ENCODE measurements at places on chromosomes 5 and 9.

GRCh38 chr9:81886665-81887064 lies 41.6 kb upstream of the SPATA31D4 start:
- DNase-seq: no peak

DNA sequence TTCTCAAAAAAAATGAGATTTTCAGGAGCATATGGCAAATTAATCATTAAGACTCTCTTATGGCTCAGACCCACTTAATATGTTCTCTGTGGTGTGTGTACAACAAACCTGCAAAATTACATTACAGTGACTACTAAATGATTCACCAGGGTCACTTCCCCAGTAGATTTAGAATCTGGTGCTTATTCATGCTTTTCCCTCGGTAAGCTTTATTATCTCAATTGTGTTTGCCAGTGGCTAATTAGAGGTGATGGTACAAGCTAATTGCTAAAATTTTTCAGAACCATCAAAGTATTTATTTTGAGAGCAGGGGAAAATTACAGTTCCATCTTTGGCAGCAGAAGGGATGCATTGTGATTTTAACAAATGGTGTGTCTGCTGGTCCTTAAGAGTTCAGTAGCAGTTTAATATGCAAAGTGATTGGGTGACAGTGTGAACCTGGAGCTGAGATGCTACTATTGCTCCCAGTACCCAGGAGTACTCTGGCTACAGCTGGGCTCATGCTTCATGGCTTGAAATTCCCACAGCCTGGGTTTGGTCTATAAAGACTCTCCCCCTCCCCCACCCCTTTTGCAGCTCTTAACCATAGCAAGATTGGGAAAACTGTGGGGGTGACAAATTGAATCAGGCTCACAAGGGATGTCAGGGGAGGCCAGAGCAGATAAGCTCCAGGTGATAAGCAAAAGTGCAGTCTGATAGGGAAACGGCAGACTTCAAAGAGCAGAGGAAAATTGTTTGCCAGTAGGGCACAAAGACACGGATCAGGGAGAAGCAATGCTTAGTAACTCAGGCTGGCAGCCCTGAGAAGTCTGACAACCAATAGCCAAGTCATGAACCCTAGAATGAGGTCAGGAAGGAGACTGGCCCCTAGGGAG lies 92.8 kb upstream of the RAD23B start:
- DNase-seq: no peak

DNA sequence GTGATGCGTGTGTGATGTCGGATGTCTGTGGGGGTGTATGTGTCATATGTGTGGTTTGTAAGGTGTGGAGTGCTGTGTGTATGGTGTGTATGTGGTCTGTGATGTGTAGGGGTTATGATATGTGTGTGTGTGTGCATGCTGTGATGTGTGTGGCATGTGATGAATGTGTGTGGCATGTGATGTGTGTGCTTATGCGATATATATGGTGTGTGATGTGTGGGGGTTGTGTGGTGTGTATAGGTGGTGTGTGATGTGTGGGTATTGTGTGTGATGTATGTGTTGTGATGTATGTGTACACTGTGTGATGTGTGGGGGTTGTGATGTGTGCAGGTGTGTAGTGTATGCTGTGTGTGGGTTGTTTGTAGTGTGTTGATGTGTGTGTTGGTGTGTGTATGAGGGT lies 9.2 kb upstream of the CRB2 start:
- no peak for DNase-seq

DNA sequence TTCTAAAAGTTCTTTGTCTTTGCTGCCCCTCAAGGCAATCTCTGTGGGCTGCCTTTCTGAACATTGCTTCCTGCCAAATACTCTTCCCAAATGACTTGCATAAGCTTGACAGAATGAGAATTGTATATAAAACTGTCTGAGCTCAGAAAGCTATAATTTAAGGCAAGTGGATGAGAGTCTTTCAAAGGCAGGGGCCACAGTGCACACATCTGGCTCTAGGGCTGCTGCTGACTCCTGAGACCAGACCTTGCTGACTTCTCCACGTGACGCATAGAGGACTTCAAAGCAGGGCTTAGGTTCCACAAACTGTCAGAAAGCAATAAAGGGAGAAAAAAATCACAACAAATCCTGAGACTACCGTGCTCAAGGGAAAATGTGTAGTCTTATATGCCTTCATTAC lies 79.4 kb upstream of the DIRAS2 start:
- DNase-seq: no peak

GRCh38 chr9:74220327-74220726 lies 276.8 kb upstream of the RORB start:
- DNase-seq: no peak

DNA sequence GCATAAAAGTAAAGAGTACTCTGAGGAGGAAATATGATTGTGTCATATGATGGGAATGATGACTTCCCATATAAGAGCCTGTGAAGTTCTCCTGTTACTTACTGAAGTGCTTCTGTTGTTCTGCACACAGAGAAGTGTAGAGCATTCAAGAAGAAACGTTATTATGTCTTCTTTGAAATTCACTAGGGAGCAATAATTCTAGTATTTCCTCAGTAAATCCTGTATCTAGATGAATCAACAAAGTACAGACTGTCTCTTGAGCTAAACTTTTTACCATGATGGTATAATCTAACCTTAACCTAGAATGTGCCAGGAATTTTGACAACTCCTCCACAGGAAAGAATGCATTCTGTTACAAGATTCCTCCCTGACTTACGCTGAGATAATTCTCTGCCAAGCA lies 18.9 kb upstream of the GHR start:
- DNase-seq: no peak

GRCh38 chr5:880816-881550 lies 11.6 kb downstream of the BRD9 start:
- no peak for DNase-seq

- no peak for DNase-seq
Measured at GRCh38 chr9:136742591-136743391, at the start of gene LCN10. Gene LCN10, minus strand, starts transcription at chr9:136742940. Its CDS starts 37 bp downstream, at chr9:136742903.

DNA sequence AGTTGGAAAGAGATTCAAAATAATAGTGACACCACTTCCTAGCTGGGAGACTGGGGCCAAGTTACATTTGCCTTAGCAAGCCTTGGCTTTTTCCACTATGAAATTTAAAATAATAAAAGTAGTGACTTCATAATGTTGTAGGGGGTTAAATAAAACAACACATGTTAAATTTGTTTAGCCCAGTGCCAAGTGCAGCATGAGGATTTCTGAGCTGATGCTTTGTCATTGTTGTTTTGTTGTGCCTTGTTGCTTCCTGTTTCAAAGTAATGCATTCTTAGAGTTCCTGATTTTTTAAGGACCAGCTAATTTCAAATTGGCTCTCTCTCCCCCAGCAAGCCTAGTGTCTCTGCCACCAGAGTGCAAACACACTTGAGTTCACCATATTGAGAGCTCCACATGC lies 270.7 kb upstream of the PAPPA start:
- no peak for DNase-seq

DNA sequence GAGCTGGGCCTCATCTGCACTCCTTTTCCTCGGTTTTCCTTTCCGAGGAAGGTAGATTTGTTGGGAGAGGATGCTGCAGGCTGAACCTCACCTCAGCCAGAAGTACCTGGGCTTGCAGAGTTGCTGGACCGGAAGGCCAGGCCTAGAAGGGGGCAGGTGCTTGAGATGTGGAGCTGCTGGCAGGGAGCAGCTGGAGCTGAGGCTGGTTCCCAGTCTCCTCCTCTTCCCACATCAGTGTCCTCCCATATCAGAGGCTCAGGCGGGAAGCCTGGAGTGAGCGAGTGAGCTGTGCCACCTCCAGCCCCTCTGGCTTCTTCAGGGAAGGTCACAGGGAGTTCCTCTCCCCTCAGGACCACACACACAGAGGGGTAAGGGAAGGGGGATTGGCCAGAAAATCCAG lies 259.4 kb downstream of the GADD45G start:
- DNase-seq: no peak

GRCh38 chr9:125091121-125091520 lies 52.2 kb downstream of the SCAI start:
- DNase-seq: no peak

GRCh38 chr9:98698856-98699255 lies 9.9 kb downstream of the GABBR2 start:
- no peak for DNase-seq

- no peak for DNase-seq
Measured at GRCh38 chr5:44568519-44568918, 179.3 kb upstream of the FGF10 start.

DNA sequence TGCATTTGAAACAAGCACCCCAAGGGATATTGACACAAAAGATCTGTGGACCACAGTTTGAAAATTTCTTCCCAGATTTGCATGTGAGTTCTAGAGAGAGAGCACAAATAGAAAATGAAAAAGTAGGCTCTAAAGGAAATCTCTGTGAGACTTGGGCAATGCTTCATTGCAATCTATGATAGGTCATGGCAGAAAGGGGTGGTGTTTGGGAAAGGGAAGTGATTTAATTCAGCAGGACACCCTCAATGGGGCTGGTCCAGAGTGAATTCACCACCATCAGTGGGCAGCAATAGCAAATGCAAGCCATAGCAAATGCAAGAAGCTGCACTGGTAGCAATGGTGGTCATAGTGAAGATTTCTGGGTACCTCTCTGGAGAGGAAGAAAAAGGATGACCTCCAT lies 58.1 kb downstream of the ANKRD55 start:
- DNase-seq: no peak

GRCh38 chr5:10630126-10630525 lies 66.3 kb downstream of the ANKRD33B start:
- DNase-seq: no peak

DNA sequence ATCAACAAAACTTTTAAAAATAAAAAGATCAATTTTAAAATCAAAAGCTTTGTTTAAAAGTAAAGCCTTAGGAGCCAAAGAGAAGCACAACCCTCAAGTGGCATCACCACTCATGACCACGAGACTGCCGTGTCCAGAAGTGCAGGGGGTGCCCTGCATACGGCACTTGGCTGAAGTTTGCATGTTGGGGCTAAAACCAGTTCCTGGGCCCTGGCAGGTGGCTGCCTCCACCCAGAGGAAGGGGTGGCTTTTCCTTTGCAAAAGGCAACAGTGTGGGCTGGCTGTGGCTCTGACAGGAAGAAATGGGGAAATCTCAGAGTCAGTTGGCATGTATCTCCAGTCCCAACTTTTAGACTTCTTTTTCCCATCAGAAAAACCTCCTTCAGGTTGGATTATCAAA lies 15.3 kb downstream of the TRMO start:
- DNase-seq: no peak

- DNase-seq: no peak
Measured at GRCh38 chr5:172370237-172370640, 84.1 kb downstream of the SH3PXD2B start.

DNA sequence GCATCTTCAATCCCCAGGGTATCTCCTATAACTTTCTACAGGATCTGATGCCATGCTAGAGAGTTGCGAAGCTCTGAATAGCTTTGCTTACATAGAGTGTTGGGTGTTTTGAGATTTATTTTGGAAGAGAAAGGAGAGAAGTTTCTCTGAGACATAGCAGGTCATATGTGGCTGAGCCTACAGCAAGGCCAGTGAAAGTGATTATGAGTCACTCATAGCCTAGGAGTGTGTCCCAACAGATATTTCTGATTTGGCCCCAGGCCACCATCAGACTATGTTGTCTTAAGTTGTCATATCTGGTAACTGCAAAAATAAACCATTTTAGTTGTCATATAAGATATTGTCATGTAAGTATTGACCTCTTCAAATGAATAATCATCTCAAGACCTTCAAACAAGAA lies 132.0 kb upstream of the RAI14 start:
- no peak for DNase-seq

DNA sequence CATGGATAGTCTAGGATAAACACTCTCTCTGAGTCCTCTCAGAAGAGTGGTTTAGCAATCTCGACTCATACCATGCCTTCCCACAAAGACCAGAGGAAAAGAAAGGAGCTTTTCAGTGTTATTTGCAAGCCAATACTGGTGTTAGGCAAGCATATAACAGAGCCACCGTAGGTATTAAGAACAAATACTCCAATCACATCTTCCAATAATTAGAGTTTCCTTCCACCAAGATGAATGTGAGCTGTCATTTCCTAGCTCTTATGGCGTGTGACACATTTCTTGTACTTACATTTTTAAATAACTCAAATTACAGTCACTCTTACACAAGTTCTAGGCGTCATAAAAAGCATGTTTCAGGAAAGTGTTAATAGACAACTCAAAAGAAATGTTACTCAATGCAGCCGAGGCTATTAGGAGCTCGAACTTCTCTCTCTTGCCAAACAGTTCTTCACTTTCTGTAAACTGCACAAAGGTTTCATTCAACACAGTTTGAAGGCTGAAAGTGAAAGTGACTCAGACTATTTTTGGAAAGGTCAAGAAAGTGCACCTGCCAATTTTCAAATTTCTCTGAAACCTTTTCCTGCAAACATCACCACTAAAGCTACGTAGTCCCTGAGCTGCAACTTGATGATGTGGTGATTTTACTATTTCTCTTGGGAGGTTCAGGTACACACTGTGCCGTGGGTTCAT lies 153.8 kb downstream of the AUH start:
- no peak for DNase-seq

DNA sequence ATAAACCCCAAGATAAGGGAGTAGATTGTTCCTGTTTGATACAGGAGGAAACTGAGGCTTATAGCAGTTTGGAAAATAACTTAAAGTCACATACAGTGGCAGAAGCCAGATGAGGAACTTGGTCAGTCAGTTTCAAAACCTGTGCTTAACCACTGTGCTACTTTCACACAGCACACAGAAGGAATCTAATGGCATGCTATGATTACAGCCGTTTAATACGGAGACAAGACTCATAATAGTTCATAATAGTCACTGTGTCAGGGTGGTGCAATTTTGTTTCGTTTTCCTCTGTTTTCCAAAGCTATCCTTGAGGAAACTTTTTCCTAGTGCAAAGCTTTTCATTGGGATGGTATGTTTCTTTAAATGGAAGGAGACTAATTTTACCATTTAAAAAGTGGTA lies 112.3 kb downstream of the GCNT1 start:
- DNase-seq: no peak

DNA sequence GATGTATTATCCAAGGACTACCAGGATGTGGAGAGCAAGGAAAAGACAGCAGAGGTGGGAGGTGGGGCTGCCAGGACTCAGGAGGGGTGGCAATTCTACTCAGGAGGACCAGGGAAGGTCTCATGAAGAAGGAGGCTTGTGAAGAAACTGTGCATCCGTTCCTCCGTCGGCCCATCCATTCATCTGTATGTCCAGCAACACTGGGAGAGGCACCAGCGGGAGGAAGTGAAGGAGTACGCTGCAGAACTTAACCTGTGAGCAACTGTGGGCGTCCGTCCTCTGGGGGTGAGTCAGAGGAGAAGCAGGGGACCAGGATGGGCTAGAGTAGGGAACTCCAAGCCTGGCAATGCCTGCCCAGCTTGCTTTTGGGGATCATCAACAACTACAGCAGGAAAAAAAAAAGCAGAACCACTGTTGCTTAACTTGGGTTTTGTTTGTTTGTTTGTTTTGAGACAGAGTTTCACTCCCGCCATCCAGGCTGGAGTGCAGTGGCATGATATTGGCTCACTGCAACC lies 47.3 kb upstream of the NEURL1B start:
- DNase-seq: no peak

DNA sequence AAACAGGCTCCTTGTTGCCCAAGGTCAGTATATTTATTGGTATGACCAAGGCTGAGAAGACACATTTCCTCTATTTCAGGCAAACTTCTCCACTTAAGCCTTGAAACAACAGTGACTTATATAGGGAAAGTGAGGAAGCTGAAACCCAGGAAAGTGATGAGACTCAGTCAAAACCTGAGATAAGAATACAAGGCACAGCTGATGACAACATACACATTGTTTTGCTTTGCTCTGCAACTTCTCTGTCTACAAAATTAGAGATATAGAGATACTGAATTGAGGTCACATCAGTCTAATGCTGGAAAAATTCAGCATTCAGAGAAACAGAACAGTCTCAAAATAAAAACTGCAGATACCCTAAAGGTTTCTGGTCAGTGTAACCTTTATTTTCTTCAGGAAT lies 586.1 kb downstream of the DNAH5 start:
- no peak for DNase-seq

GRCh38 chr5:21919414-21920022 lies 933.6 kb downstream of the CDH12 start:
- DNase-seq: no peak
